ENCODE measurements at places on chromosomes 12 and 14. TPM values are rescaled to one million over a fixed set of nuclear protein-coding genes. Genes with fewer than 3 reads are reported as not detected.

Gene COL2A1
- polyA plus RNA-seq, result 0.14 TPM

Gene ZDHHC22
- polyA plus RNA-seq, result not detected

Gene PLEKHG7
- not detected for polyA plus RNA-seq

Gene CACNA1C
- polyA plus RNA-seq, result not detected

DNA sequence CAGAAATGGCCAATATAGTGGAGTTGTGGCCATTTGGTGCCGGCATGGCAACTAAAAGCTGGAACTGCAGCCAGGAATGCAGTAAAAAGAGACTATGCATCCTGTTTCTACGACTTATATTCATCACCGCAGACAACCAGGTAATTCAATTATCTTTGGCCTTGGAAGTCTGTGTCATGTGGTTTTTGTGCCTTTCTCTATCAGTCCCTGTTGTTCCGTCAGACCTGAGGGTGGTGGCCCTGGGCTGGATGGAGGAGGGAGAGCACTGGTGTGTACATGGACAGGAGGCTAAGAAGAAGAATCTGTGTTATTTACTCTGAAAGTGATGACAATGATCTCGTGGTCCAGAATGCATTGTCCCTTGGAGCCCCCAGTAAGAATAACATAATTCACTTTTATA is 852.6 kb downstream of the VRK1 start:
- no peak for DNase-seq

GRCh38 chr12:7667125-7667524 is 1.4 kb upstream of the APOBEC1 start:
- DNase-seq, result no peak

DNA sequence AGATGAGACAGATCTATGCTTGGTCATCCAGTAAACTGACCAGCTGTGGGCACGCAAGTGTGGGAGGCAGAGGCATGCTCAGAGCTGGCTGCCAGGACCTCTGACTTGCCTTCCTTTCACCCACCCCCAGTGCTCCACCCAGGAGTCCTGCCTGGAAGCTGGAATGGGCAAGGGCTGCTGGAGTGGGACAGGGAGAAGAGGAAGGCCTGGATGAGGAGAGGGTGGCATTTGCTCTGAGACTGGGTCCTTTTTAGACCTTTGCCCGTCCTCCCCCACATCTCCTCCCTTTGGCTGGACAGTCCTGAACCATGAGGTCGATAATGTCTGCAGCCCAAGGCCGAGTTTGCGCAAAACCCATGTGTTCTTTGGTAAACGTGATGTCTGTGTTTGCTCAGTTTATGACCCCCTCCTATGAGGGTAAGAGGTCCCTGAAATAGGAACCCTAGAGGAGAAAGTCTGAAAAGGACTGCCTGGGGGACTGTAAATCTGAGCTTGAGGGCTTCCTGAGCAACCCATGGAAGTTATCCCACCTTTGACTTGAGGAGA is 3.8 kb upstream of the INHBE start:
- no peak for DNase-seq

DNA sequence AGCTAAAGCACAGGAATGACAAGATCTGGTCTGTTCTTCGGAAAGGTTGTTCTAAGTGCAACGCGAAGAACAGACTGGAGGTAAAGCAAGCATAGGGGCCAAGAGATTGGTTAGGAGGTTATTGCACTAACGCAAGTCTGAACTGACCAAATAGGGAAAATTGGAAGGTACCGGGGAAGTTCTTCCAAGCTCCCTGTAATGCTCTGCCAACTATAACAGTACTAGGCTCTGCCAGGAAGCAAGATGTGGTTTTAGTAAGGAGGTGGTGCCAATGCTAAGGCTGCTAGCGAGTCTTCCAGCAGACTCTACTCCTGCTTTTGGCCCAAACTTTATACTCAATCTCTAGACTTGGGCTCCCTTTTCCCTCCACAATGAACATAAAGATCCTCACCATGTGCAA is 138.6 kb downstream of the PAWR start:
- no peak for DNase-seq

GRCh38 chr12:10033783-10034545 is 3.5 kb downstream of the CLEC9A start:
- peak; percentile 35 for DNase-seq

DNA sequence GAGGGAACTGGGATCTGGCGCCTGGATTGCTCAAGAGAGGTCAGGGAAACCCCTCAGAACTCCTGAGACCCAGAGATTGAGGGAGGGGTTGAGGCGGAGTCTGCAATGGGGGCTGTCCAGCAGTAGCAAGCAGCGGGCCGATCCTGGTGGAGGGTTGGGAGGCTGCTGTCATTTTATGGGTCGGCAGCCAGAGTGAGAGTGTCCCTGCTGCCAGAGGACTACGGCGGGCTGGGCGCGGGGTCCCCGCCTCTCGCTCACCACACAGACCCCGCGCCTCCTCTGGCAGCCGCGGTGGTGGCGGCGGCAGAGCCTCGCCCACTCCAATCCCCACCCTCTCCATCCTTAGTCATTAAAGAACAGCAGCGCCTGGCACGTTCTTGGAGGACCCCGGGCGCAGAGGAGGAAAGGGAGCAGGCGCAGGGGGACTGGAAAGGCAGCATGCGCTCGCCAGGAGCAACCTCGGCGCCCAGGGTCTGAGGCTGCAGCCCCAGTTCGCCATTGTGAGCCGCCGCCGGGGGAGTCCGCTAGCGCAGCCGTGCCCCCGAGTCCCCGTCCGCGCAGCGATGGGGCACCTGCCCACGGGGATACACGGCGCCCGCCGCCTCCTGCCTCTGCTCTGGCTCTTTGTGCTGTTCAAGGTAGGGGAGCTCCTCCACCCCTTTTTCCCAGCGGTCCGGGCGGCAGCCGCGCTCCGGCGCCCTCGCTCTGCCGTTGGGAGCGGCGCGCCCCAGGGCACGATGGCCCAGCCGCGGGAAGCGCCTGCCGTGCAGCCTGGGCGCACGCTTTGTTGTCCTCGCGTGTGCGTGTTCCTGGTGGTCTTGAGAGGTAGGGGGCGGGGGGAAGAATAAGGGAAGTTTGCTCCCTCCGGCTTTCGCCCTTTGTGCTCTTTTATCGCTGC is at the start of gene PTPRO:
Gene PTPRO (plus strand): TSS at position 345 of the 898 bp plus-strand sequence.
- DNase-seq, result no peak

All from foreskin keratinocyte (primary cell).